ENCODE measurements at places on chromosomes 3 and 15.

GRCh38 chr15:25990220-25990619 is 127.1 kb upstream of the ATP10A start:
- DNase-seq, result no peak

GRCh38 chr3:33377931-33378330 is 62.3 kb downstream of the UBP1 start:
- no peak for DNase-seq

DNA sequence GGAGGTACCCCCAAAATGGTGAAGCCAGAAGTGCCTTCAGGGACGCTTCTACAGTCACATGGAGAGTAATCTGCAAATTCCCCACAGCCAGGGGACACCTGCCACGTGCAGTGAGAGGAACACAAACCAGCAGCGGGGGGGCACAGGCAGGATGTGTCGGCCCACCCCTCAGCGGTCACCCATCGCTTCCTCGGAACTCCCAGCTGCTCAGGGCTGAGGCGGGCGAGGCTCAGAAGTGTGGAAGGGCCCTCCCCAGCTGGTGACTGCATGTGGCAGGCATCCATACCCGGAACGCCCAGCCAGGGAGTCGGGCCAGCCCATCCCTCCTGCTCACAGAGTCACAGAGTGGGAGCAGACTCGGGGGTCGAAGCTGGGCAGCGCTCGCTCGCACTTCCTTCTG is 63.7 kb downstream of the SLC12A8 start:
- DNase-seq, result no peak

DNA sequence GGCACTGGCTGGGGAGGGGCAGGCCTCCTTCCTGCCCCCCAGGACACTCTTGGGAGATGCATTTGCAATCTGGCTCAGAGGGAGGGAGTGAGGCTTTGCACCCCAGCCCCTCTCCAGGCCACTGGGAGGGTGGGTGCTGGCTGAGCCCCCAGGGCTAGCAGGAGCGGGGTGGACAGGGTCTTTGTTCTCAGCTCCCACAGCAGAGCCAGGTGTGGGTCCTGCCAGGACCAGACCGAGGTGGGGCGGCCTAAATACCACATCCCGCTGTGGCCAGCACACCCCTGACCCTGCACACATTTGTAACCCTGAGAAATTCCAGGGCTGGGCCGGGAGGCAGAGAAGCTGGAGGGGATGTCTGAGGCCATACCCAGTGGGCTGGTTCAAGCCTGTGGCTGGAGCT is 41.0 kb downstream of the STARD5 start:
- DNase-seq, result no peak

GRCh38 chr3:61559136-61559731 is 2.1 kb upstream of the PTPRG start:
- no peak for DNase-seq

- no peak for DNase-seq
Measured at GRCh38 chr3:153003441-153003840, 158.6 kb upstream of the RAP2B start.

GRCh38 chr15:99076555-99077308 is 28.1 kb upstream of the SYNM start:
- peak; percentile 74 for DNase-seq

GRCh38 chr3:158460926-158461325 is 110.1 kb upstream of the MLF1 start:
- DNase-seq, result no peak

DNA sequence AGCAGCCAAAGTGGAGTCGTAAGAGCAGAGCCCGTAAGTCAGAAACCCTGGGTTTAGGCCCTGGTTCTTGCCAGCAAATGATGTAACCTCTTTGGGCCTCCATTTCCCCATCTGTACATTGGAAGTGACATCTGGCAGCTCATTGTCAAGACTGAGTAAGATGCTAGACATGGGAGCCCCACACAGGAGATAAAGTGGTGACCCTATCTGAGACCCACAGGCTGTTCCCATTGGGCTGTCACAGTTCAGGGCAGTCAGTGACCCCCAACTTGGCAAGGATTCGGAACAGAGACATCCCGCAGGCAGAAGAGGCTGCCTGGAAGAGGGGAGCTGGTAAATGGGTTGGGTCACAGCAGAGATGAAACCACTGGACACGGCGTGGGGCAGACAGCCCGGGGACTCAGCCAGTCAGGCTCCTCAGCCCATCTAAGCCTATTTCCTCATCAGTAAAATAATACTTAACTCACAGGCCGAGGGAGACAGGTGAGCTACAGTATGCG is 1.8 kb downstream of the CLN6 start:
- DNase-seq, result no peak

- no peak for DNase-seq
Measured at GRCh38 chr3:88058306-88058580, 562 bp downstream of the CGGBP1 start.

- no peak for DNase-seq
Measured at GRCh38 chr3:141052201-141053069, 1.3 kb downstream of the SPSB4 start.

DNA sequence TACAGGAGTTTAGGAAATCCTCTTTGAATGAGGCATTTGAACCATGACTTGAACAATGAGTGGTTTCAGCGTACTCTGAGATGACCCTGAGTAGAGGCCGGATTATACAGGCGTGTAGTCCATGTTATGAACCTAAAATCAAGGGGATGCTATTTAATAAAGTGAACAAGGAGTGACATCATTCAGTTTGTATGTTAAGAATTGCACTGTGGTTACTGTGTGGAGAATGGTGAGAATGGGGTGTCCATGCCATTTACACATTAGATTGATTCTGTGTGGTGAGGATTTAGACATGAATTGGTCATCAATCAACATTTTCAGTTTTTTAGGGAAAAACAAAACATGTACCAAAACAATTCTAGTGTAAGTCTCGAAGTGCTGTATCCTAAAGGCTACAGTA is 65.8 kb downstream of the TPRG1 start:
- DNase-seq, result no peak

GRCh38 chr15:39250001-39250400 is 330.9 kb upstream of the THBS1 start:
- DNase-seq, result no peak

DNA sequence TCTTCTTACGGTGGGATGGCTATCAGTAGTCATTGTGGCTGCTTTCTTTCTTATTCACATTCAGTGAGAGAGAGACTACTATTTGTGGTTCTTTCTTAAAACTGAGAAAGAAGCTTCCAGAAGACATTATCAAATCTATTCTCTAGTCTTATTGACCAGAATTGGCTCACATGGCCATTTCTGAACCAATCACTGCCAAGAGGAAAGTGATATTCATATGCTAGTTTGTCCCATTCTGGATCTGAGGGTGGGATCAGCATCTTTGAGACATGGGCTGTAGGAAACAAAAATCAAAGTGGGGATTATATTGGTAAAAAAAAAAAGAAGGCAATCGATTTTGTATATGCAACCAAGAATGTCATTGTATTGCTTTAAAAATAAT is 106.4 kb upstream of the RASGRP1 start:
- DNase-seq, result no peak

DNA sequence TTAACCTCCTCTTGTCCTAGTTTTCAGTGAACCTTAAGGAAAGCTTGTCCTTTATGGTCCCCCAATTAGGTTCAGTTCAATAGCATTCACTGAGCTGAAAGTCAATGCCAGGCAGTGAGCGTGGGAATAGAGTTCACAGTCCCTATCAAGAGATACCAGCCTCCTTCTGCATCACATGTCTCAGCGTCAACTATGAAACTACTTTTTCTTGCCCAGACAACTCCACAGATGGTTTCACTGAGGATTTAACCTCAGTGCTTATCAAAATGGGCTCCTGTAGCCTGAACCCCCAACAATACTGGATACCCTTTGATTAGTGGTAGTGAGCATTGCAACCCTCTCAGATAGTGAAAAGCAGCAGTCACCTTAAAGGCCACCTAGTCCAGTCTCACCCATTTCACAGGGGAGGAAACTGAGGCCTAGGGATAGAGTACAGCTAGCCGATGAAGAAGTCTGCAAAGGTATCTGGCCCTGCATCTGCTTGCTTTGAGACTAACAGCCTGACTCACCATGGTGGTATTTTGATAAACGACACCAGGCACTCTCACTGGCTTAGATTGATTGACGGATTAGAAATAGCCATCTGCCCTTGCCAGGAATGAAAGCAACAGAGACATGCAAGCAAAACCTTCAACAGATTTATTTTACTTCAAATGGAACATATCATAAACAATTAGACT is 1.6 kb upstream of the UBA3 start:
- DNase-seq, result peak; percentile 73

- no peak for DNase-seq
Measured at GRCh38 chr15:64844576-64845145, 2.9 kb downstream of the PLEKHO2 start.

DNA sequence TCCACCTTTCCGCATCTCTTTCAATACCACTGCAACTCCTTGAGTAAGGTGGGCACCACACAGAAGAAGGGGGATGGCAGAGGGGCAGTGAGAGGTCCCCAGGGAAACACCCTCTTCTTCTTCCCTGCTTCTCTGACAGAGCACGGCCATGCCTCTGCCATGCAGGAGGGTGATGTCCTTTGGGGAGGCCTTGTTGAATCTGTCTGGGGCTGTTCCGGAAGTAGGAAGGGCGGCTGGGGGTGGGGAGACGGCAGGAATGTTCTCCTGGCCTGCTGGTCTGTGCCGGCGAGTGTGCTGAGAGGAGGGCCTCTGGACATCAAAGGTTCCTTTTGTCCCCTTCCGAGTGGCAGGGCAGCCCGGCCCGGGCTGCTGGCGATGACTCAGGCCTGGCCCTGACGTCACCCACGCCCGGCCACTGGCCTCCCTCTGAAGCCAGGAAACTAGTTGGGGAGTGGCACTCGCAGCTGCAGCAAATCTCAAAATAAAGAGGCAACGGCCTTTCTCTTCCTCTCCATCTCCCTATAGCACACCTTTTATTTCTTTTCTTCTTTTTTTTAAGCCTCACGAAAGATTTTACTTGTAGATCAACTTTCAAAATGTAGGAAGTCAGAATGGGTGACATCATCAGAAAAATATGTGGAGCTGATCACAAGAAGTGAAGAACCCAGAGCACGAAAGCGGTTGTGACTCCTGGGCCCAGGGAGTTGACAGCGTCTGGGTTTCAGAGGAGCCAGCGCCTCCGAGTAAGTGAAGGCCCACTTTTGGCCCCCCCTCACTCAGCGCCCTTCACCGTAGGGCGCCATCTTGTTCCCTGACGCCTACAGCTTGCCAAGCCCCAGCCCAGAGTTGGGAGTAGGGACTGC is at the start of gene ZBTB38:
TSS of gene ZBTB38 (plus strand) at position 443 of the 863 bp plus-strand sequence. CDS start 73,885 bp downstream, outside the sequence.
- no peak for DNase-seq

GRCh38 chr3:187919544-187919943 is 174.3 kb upstream of the BCL6 start:
- peak; percentile 24 for DNase-seq

DNA sequence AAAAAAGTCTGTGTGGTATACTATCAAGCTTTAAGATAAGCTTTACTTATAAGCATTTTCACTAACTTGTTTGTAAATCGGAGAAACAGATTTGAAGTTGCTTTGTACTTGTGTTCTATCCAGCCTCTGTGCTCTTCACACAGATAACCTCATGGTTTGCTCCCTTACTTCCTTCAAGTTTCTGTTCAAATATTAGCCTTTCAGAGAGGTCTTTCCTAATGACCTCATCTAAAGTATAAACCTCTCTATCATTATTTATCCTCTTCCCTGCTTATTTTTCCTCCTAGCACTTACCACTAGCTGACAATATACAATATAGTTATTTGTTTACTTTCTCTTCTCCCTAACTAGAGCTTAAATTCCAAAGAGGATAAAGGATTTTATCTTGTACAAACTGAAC is 180.0 kb downstream of the CBLB start:
- DNase-seq, result no peak

DNA sequence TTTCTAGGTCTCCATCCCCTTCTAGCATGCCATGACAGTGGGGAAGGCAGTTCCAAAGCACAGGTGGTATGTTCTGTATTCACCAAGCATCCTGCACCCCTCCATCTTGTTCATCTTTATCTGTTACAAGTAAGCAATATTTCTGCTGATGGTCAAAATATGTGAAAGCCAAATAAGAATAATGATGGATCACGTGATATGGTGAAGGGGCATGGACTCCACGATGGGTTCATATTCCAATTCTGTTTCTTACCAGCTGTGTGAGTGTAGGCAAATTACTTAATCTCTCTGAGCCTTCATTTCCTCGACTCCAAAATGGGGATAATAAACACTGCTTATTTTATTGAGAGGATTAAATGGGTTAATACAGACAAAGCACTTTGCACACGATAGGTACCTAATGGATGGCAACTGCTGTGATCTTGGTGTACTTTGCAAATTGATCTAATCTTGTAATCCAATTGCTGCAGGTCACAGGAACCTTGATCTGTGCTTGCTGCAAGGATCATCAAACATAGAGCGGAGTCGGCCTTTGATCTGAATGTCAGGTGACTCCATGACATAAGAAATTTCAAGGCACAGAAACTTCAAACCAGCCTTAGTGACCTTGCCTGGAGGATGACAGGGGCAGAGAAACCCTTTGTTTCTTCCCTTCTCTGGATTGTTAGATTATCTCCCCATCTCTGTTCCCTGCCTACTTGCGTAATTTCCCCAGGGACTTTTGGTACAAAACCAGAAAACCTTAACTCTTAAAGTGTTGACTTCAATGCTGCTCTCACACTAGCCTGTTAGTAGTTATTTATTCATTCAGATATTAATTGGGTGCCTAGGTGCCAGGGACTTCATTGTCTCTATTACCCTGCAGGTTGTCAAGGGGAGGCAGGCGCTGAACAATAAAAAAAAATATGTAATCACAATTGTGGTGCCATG is 25.8 kb downstream of the SIAH2 start:
- no peak for DNase-seq

DNA sequence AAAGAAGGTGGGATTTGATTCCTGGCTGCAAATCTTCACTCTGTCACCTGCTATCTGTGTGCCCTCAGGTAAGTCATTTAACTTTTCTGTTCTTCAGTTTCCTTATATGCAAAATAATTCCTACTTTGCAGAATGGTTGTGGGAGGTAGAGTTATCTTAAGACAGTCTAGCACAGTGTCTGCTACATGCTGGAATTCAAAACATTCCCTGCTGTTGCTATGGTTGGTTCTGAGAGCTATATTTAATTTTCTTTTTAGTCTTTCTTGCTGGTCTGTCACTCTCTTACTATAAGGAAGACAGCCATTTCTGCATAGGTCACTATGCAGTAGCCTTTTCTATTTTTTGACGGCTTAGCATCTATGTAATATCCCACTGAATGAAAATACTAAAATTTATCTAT is 4.0 kb upstream of the ADPGK start:
- DNase-seq, result no peak

DNA sequence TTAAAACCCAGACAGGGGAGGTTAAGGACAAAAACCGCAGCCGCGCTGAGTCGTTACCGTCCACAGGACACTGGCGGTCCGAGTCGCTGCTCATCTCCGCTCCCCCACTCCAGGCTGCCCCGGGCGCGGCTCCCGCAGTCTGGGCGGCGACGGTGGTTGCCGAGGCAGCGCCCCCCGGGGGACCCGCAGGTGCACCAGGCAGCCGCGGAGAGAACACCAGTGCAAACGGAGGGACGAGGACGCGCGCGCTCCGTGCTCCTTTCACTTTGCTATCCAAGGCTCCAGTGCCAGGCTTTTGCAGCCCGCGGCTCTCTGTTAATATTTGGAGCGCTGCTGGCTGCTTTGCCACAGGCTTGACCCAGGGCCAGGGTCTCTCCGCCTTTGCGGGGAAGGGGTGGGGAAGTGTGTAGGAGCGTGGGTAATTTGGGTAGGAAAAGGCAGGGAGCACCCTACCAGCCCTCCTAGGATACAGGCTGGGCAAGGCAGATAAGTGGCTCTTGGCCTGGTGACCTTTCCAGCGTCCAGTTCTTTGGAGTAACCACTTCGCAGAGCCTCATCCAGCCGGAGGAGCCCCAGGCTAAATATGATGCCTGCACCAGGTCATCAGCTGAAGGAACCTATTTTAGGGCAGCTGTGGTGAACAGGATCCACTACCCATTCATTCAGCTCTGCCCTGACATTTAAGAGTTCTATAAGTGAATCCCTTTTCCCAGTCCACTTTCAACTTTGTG is at the start of gene GADL1:
TSS of gene GADL1 (minus strand) at position 141 of the 731 bp plus-strand sequence. CDS start at position 94, 47 bp downstream.
- no peak for DNase-seq
